HFFc6 (cell line): ENCODE measurements at places on chromosomes 16 and 17.

GRCh38 chr17:61627658-61628057 lies 36.6 kb upstream of the NACA2 start:
- DNase-seq: no peak

DNA sequence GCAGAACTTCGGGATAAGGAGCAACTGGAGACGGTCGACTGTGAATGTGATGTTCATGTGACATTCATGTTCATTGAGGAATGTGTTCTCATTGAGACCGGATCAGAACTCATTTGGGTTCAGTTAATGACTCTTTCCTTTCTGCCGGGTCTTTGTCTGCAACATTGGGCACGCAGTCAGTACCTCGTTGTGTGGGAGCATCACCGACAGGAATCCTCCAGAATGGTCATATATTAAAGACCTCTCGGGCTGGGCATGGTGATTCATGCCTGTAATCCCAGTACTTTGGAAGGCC lies 144.6 kb downstream of the PITPNC1 start:
- DNase-seq: no peak

DNA sequence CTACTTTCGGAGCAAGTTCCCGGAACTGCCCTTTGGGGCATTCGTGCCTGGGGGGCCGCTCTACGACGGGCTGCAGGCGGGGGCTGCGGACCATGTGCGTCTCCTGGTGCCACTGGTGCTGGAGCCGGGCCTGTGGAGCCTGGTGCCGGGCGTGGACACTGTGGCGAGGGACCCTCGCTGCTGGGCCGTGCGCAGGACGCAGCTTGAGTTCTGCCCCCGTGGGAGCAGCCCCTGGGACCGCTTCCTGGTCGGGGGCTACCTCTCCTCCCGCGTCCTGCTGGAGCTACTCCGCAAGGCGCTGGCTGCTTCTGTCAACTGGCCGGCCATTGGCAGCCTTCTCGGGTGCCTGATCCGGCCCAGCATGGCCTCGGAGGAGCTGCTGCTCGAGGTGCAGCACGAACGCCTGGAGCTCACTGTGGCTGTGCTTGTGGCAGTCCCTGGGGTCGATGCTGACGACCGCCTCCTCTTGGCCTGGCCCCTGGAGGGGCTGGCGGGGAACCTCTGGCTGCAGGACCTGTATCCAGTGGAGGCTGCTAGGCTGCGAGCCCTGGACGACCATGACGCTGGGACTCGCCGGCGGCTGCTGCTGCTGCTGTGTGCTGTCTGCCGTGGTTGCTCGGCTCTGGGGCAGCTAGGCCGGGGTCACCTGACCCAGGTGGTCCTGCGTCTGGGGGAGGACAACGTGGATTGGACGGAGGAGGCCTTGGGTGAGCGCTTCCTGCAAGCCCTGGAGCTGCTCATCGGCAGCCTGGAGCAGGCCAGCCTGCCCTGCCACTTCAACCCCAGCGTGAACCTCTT lies 3.6 kb downstream of the MIEF2 start:
- DNase-seq: no peak

- peak; percentile 78 for DNase-seq
Observed at GRCh38 chr17:77451894-77452852, 311.4 kb downstream of the SEC14L1 start.

- peak; percentile 95 for DNase-seq
Observed at GRCh38 chr16:86664522-86665318, 86.4 kb downstream of the FOXL1 start.

GRCh38 chr17:50452630-50453300 lies 15.9 kb downstream of the CHAD start:
- peak; percentile 25 for DNase-seq

DNA sequence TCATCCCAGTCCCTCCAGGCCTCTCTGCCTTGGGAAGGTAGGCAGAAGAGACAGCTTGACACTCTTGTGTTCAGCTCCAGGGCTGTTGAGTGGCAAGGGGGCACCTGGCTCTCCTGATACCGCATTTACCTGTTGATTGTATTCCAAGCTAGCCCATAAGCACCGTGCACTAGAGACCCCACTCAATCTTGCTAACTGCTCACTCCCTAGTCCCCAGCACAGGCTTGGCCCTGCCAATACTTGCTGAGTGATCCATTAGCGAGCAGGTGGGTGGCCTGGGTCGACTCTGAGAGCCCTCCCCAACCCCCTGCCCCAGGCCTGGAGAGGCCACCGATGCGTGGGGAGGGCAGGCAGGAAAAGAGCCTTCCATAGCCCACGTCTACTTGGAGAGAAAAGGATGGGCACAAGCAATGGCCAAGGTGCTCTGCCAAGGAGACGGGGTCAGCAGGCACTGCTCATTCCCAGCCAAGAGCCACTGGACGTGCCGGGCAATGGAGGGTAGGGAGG lies 29.5 kb downstream of the FA2H start:
- DNase-seq: no peak

DNA sequence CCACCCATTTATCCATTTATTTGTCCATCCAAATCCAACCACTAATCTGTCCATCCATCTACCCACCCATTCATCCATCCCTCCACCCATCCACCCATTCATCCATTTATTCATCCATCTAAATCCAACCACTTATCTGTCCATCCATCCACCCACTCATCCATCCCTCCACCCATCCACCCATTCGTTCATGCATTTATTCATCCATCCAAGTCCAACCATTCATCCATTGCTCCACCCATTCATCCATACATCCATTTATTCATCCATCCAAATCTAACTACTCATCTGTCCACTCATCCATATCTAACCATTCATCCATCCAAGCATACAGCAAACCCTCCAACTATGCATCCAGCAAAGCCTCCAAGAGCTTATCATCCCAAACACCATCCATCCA lies 267.3 kb downstream of the XYLT1 start:
- DNase-seq: no peak

DNA sequence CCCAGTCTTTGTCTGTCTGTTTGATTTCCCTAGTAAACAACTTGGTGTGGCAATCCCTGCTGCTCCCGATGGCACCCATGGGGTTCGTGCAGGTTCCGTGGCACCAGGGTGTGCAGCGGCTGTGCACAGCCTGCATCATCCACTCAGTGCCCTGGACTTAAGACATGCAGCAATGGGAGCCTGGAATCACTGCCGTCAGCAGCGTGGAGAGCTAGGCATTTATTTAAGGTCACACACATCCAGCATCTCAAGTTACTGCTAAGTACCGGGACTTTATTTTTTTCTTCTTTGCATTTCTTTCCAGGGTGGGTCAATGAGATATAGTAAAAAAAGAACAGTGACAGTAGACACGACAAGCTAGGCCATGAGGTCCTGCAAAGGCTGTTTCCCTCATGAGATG lies 2.8 kb downstream of the DHRS7C start:
- DNase-seq: no peak

GRCh38 chr16:75653922-75654321 lies 6.3 kb downstream of the TERF2IP start:
- peak; percentile 71 for DNase-seq

- DNase-seq: no peak
Observed at GRCh38 chr16:54594601-54595391, 308.2 kb upstream of the IRX3 start.

DNA sequence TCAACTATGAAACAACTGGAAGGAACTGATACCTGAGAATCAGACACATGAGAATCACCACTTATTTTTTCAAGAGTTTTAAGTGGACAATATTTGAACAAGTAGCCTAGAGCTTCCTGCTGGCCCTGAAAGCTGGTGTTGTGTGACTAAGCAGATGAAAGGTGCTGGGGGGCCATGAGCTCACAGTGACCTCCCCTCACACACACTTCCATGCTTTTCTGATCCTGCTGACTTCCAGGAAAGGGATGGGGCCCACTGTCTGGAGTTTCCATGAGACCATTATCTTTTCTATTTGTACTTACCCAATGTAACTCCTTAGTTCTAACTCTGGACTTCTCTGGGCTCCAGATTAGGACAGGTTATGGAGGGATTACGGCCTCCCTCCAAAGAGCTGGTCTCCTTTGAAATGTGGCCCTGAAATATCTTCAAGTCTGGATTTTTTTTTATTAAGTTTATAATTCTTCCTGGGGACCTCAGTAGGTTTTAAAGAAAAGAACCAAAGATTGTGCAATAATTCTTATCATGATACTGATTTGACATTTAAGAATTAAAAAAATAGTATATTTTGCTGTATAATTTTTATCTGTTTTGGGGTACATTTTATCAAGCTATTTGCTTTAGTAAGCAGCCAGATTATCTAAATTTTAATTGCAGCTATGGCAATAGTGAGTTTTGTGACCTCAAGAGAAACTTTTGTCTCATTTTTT lies 4.9 kb downstream of the CAPNS2 start:
- DNase-seq: no peak

- DNase-seq: no peak
Observed at GRCh38 chr16:72821185-72821950, 226.6 kb downstream of the ZFHX3 start.

DNA sequence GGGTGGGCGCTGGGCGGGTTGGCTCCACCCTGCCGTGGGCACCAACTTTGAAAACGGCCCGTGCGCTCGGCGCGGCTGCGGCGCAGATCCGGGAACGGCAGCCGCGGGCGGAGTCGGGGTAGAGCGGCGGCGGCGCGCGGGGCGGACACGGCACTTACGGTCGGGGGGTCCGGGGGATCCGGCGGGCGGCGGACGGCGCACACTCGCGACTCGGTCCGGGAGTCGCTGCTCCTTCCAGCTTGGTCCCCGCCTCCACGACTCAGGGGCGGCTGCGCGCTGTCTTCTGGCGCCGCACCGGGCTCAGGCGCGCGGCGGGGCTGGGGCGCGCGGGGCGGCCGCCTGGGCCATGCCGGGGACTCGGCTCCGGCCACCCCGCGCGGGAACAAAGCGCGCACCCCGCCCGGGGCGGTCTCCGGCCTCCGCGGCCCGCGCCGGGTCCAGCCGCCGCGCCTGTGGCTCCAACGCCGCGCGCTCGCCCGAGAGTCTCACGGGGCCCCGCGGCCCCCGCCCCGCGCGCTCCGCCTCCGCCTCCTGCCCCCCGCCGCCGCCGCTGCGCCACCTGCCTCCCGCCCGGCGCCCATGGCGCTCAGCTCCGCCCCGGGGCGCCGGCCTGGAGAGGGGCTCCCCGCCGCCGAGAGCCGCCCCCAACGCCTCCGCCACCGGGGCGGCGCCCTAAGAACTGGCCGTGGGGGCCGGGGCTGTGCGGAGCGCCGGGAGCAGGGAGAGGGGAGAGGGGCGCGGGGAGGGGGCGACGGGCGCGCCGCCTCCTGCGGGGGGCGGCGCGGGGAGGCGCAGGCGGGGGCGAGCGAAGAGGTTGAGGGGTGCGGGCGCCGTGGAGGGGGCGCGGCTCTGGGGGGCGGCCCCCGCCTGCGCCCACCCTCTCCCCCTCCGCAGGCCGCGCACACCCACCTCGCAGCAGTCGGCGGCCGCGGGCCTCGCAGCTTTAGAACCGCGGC lies 35.9 kb downstream of the CBFA2T3 start:
- no peak for DNase-seq

GRCh38 chr17:77465358-77466041 lies 324.7 kb downstream of the SEC14L1 start:
- DNase-seq: peak; percentile 43

DNA sequence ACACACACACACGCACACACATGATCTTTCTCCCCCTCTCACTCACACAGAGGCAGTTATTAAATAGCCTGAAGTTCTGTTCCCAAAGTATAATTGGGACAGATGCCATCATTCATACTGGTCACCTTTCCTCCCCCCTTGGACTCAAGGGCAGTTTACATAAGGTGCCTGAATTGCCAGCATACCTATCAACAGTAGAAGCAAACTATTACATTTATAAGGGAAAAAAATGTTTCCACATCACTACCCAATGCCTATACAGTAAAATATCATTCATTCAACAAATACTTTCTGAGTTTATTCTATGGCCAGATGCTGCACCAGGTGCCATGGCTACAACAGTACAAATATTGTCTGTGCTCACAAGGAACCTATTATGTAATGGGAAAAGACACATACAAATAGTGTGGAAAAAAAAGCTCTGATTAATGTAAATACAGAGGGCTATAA lies 6.3 kb downstream of the CNTD1 start:
- DNase-seq: no peak

- no peak for DNase-seq
Observed at GRCh38 chr16:2501946-2502895, 11.5 kb upstream of the ATP6V0C start.

DNA sequence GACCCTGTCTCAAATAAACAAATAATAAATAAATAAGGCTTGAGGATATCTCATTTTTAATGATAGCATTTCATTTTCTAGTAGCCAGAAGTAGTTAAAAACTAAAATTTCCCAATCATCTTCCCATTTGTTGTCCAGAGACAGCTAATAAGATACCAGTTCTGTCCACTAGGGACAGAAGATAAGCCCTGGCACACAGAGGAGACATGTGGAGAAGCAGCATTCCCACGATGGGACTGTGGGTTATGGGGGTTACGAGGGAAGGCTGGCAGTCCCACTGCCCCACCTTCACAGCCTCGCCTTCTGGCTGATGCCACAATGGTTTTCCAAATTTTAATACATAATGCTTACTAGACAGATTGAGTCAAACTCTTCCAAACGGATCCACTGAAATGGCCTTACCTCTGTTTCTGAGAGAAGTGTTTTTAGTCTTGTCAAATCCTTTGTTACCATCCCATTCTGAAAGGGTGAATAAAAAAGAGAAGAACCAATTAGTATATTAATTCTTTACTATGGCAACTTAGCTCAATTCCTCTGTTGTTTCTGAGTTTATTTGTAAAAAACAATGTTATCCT lies 44.2 kb downstream of the HELZ start:
- DNase-seq: no peak

DNA sequence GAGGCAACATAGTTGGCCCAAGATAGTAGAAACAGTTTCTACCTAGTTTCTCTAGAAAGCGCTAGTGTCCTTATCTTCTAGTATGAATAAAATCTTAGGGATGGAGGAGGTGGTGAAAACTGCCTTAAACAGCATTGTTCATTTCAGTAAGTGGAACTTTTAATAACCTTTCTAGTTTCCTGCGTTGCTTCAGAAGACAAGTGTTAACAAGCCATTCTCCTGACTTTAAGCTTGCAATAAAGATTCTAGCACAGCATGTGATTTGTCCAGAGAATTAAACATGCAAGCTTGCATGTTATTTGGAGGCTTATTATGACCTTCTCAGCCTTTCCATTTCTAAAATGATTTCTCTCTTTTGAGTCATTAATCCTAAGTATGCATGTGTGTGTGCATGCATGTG lies 72.3 kb downstream of the TANGO6 start:
- no peak for DNase-seq

GRCh38 chr16:27152121-27152520 lies 51.2 kb upstream of the KDM8 start:
- DNase-seq: peak; percentile 9

GRCh38 chr16:2690852-2691251 lies 8.5 kb downstream of the KCTD5 start:
- no peak for DNase-seq

GRCh38 chr17:62755141-62755851 lies 52.8 kb downstream of the MARCHF10 start:
- no peak for DNase-seq

DNA sequence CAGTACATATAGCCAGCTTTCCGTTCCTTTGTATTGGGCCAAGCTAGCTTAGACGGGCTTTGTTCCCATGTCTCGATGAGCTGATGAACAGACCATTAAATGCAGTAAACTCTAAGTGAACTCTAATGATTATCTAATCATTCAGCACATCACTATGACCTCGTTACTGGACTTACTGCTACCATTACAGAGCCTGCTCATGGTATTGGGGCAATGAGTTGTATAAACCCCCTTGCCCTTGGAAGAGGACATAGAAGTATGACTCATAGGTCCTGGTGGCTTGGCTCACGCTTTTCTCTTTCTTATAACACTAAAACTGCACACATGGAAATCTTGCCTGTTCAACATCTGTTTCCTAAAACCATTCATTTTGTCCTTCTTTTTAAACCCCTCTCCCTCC lies 93.6 kb upstream of the DYNLRB2 start:
- DNase-seq: no peak

- no peak for DNase-seq
Observed at GRCh38 chr17:56624309-56624708, 30.8 kb downstream of the NOG start.
